ENCODE measurements at places on chromosomes 6 and 20. TPM values are rescaled to one million over a fixed set of nuclear protein-coding genes. Genes with fewer than 3 reads are reported as not detected.
A peak's percentile ranks its signal among the peaks of the same experiment; 100 is the strongest.

DNA sequence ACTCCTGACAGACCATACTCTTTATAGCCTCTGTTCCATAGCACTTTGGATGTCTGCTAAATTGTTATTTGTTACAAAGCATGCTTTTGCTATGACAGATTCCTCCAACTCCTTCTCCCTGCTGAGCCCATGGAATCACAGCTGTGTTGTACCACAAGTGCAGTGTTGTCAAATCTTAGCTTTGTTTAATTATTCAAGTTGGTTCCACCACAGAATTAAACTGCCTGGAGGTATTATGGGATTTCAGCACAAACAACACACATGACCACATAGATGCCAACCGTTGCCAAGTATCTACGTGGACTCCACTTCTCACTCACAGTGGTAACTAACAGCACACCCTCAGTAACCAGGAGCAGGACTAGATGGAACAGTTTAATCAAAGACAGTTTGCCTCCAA lies 32.7 kb upstream of the MARCKS start:
- H3K27ac ChIP-seq: peak overlapping the region; percentile 48
- no peaks in the 10 kb centered on the region for H3K27me3 ChIP-seq
- no peaks in the 10 kb centered on the region for H3K36me3 ChIP-seq
- peak overlapping the region; percentile 47 for H3K4me3 ChIP-seq
- peaks cover 27% of the 10 kb centered on the region for H3K4me1 ChIP-seq
- DNase-seq: no peak

DNA sequence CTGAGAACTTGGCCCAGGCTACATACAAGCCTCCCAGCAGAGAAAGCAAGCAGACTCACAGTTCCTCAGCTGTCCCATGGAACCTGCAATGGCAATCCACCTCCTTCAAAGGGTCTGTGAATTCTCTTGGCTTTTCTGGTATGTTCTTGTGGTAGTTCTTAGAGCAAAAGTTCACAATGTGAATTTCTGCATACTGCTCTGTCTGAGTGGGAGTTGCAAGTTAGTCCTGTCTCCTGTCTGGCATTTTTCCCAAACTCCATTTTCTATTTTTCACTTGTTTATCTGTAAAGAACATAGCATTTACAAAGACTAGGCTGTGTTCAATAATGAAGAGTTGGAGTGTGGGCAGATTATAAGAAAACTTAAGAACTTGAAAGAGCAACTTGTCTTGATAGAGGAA lies 269.9 kb downstream of the BCKDHB start:
- no peak overlapping the region for H3K4me3 ChIP-seq
- no peaks in the 10 kb centered on the region for H3K4me1 ChIP-seq
- no peaks in the 10 kb centered on the region for H3K27me3 ChIP-seq
- DNase-seq: no peak
- no peak overlapping the region for H3K27ac ChIP-seq

GRCh38 chr6:14306151-14306906 lies 188.8 kb downstream of the CD83 start:
- peaks cover 3% of the 10 kb centered on the region for H3K27me3 ChIP-seq
- peaks cover 5% of the 10 kb centered on the region for H3K4me1 ChIP-seq
- H3K4me3 ChIP-seq: no peak overlapping the region
- no peak for DNase-seq

DNA sequence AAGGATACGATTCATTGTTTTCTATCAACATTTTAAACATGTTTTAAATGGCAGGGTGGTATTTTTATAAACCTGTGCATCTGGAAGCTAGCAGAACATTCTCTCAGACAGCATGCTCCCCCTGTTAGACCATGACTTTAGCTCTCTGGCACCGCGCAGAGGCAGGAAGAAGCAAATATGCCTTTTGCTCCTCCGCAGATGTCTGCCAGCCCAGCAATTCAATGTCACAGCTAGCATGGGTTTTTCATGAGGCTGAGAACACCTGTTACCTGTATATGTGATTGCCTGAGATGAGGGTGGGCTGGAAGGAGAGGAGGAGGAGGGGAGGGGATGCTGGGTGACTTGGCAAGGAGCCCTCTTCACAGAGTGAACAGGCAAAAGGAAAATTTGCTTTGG lies 6.7 kb downstream of the MTCH1 start:
- peaks cover 7% of the 10 kb centered on the region for H3K36me3 ChIP-seq
- DNase-seq: no peak
- peaks cover 12% of the 10 kb centered on the region for H3K4me1 ChIP-seq
- peak overlapping the region; percentile 61 for H3K4me3 ChIP-seq

DNA sequence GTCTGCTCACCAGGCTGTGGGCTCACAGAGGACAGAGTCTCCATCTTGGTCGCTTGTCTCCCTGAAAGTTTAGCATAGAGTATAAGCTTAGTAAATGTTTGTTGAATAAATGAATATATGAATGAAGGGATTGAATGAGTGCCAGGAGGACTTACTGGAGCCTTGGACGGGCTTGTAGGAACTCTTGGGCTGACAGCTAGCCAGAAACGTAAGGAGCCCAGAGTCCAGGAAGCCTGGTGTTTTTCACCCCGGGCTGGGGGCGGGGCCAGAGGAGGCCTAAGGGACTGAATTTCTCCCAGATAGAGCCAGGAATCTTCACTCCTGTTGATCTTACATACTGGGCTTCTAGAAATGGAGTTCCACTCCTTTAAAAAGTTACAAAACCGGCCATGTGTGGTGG lies 68.5 kb upstream of the SRSF6 start:
- peaks cover 8% of the 10 kb centered on the region for H3K27me3 ChIP-seq
- H3K27ac ChIP-seq: no peak overlapping the region
- H3K4me3 ChIP-seq: no peak overlapping the region
- no peak for DNase-seq

C4A gene
- 10.1 TPM for total RNA-seq

KCNK16 gene
- not detected for total RNA-seq

CDSN gene
- total RNA-seq: not detected

GSTA4 gene
- total RNA-seq: 70.7 TPM

CNKSR3 gene
- total RNA-seq: 11.7 TPM

KCNK15 gene
- total RNA-seq: not detected

DDX43 gene
- total RNA-seq: not detected

All from neural crest cell (in vitro differentiated cells).